ENCODE measurements at places on chromosomes 2 and 18. TPM values are rescaled to one million over a fixed set of nuclear protein-coding genes. Genes with fewer than 3 reads are reported as not detected.

Gene CYP26B1
- not detected for total RNA-seq

Gene DUSP19
- total RNA-seq, result 1.0 TPM

Gene C2orf72
- total RNA-seq, result 0.15 TPM

Gene CCDC74B
- 1.8 TPM for total RNA-seq

Gene LRRTM1
- total RNA-seq, result not detected

Gene SMYD1
- total RNA-seq, result not detected

Gene ITGA4
- total RNA-seq, result 118 TPM

Gene IL1R2
- 1.1 TPM for total RNA-seq

Gene SNX17
- total RNA-seq, result 134 TPM

Gene PJVK
- total RNA-seq, result 2.5 TPM

Gene DES
- not detected for total RNA-seq

GRCh38 chr2:164182116-164182627 is 439.1 kb downstream of the GRB14 start:
- DNase-seq, result no peak
- H3K27ac ChIP-seq, result no peak overlapping the region
- H3K27me3 ChIP-seq, result no peaks in the 10 kb centered on the region
- H3K4me1 ChIP-seq, result no peaks in the 10 kb centered on the region
- H3K4me3 ChIP-seq, result no peak overlapping the region
- H3K36me3 ChIP-seq, result no peaks in the 10 kb centered on the region

- no peaks in the 10 kb centered on the region for H3K27me3 ChIP-seq
- peak overlapping the region; percentile 75 for H3K4me3 ChIP-seq
- peak overlapping the region; percentile 79 for H3K27ac ChIP-seq
Observed at GRCh38 chr2:8487461-8487932, 194.4 kb upstream of the ID2 start.

GRCh38 chr2:71831193-71831577 is 316.5 kb downstream of the CYP26B1 start:
- peaks cover 1% of the 10 kb centered on the region for H3K27me3 ChIP-seq
- H3K27ac ChIP-seq, result no peak overlapping the region
- H3K36me3 ChIP-seq, result no peaks in the 10 kb centered on the region
- H3K4me3 ChIP-seq, result no peak overlapping the region
- DNase-seq, result no peak

GRCh38 chr2:195503208-195503607 is 153.8 kb upstream of the SLC39A10 start:
- H3K4me1 ChIP-seq, result peaks cover 26% of the 10 kb centered on the region
- no peak overlapping the region for H3K4me3 ChIP-seq
- no peak for DNase-seq
- H3K27ac ChIP-seq, result no peak overlapping the region
- H3K36me3 ChIP-seq, result peaks cover 25% of the 10 kb centered on the region

- H3K36me3 ChIP-seq, result no peaks in the 10 kb centered on the region
- no peak overlapping the region for H3K27ac ChIP-seq
- no peaks in the 10 kb centered on the region for H3K4me1 ChIP-seq
Observed at GRCh38 chr2:133837441-133838094, 269.3 kb upstream of the NCKAP5 start.

DNA sequence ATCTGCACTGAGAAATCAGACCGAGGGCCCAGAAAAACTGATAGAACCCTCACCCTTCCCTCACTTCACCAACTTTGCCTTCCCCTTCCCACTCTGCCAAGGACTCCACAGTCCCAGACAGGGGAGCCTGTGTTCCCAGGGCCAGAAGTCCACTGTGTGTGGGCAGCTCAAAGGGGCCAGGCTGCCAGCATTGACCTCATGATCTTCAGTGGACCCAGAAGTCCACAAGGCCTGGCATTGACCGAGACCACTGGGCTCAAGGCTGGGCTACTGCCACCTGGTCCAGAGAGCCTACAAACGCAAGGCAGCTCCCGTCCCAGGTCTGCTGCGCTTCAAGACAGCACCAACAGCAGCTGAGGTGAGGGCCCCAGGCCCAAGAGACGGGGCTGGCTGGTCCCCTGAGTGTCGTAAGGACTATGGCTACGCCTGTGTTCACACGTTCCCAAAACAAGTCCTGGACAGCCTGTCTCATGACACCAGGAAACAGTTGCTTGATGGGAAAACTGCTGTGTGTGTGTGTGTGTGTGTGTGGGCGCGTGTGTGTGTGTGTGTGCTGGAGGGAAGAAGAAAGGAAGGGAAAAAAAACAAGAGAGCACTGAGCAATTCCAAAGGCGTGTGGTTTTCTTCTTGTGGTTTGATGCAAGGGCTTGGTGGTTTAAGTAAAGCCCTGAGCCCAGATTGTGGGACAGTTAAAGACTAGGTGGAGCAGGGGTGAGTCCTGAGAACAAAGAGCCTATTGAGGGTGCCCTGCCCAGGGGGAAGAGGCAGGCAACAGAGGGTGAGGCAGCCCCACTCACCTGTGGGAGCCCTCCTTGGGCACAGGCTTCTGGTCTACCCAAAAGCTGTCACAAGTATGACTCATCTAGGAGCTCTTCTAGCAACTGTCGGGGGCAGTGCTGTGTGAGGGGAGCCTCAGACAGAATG is 46.6 kb upstream of the ZBTB7C start:
- peak overlapping the region; percentile 72 for H3K27ac ChIP-seq
- no peak overlapping the region for H3K4me3 ChIP-seq
- no peaks in the 10 kb centered on the region for H3K36me3 ChIP-seq
- peak; percentile 16 for DNase-seq

- peaks cover 16% of the 10 kb centered on the region for H3K27me3 ChIP-seq
- H3K4me3 ChIP-seq, result no peak overlapping the region
- DNase-seq, result no peak
- no peak overlapping the region for H3K27ac ChIP-seq
- H3K36me3 ChIP-seq, result no peaks in the 10 kb centered on the region
- H3K4me1 ChIP-seq, result no peaks in the 10 kb centered on the region
Observed at GRCh38 chr2:39504790-39505335, 67.8 kb upstream of the MAP4K3 start.

- H3K4me3 ChIP-seq, result no peak overlapping the region
- H3K4me1 ChIP-seq, result no peaks in the 10 kb centered on the region
- H3K27me3 ChIP-seq, result no peaks in the 10 kb centered on the region
- H3K36me3 ChIP-seq, result no peaks in the 10 kb centered on the region
- DNase-seq, result peak; percentile 7
Observed at GRCh38 chr2:22355816-22356433, 1029.1 kb upstream of the KLHL29 start.

GRCh38 chr18:58097121-58097906 is 53.3 kb downstream of the NEDD4L start:
- no peak for DNase-seq

DNA sequence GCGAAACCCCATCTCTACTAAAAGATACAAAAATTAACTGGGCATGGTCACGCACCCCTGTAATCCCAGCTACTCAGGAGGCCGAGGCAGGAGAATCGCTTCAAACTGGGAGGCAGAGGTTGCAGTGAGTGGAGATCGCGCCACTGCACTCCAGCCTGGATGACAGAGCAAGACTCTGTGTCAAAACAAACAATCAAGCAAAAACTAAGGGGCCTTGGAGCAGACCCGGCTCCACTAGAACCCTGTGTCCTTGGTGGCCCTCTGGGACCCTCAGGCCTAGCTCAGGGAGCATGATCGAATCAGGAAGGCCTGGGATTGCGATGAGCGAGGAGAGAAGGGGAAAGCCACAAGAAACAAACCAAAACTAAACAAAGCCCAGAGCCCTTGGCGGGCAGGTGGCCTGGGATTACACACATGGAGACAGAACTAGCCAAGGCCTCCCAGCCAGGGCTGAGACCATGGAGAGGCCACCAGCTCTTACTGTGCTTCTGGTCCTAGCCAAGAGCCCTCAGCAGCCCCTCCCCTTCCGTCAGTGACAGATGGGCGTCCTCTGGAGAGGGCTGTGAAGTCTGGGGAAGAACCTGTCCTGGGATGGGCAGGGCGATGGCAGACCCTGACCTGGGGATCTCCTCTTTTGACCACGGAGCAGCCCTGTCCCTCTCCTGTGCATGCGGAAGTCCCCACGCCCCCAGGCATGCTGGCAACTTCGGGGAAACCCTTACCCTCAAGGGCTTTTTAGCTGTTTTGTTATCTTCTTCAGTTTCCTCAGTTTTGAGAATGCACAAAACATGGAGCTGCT is 27.4 kb upstream of the CATIP start:
- no peak for DNase-seq
- no peak overlapping the region for H3K4me3 ChIP-seq
- H3K27me3 ChIP-seq, result peaks cover 9% of the 10 kb centered on the region

GRCh38 chr2:202965810-202966460 is 48.7 kb upstream of the NBEAL1 start:
- H3K36me3 ChIP-seq, result no peaks in the 10 kb centered on the region
- peak; percentile 26 for DNase-seq
- H3K4me3 ChIP-seq, result no peak overlapping the region
- no peak overlapping the region for H3K27ac ChIP-seq

GRCh38 chr2:31434911-31435310 is 20.4 kb upstream of the XDH start:
- H3K4me1 ChIP-seq, result no peaks in the 10 kb centered on the region
- DNase-seq, result no peak
- no peak overlapping the region for H3K27ac ChIP-seq
- H3K36me3 ChIP-seq, result no peaks in the 10 kb centered on the region
- no peaks in the 10 kb centered on the region for H3K27me3 ChIP-seq
- no peak overlapping the region for H3K4me3 ChIP-seq

DNA sequence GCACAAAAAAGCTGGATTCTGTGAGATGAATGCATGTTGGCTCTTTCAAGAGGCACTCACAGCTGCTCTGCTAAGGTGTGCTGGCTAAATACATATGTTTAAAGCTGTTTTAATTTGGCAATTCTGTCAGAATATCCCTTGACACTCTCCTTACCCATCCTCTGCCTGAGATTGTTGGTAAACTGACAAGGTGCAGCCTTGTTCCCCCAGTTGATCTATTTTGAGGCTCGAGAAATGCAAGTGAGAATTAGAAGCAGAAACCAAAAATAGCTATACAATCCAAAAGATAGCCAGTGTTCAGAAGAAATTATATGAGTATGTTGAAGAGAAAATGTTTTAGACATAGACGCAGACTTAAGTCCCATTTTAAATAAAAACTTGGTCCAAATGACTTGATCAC is 971.7 kb upstream of the GYPC start:
- H3K36me3 ChIP-seq, result no peaks in the 10 kb centered on the region
- DNase-seq, result no peak
- no peak overlapping the region for H3K27ac ChIP-seq
- no peak overlapping the region for H3K4me3 ChIP-seq
- H3K4me1 ChIP-seq, result no peaks in the 10 kb centered on the region

DNA sequence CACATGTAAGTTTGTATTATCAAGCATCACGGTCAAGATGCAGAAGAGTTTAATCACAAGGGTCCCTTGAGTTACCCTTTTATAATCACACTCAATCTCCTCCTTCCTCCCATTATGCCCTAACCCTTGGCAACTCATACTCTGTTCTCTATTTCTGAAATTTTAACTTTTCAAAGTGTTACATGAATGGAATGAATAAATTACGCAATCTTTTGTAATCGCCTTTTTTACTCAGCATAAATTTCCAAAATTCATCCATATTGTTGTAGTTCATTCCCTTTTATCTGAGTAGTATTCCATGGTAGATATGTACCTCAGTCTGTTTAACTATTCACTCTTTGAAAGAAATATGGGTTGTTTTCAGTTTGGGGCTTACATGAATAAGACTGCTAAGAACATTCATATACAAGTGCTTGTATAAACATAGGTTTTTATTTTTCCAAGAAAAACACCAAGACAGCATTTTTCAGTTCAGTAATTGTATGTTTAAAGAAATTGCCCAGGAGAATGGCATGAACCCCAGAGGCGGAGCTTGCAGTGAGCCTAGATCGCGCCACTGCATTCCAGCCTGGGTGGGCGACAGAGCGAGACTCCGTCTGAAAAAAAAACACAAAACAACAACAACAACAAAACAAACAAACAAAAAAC is 430.9 kb upstream of the KCNH7 start:
- H3K27me3 ChIP-seq, result no peaks in the 10 kb centered on the region
- H3K36me3 ChIP-seq, result no peaks in the 10 kb centered on the region
- no peak overlapping the region for H3K4me3 ChIP-seq
- no peak overlapping the region for H3K27ac ChIP-seq

- no peaks in the 10 kb centered on the region for H3K27me3 ChIP-seq
- no peak overlapping the region for H3K4me3 ChIP-seq
- H3K4me1 ChIP-seq, result no peaks in the 10 kb centered on the region
- DNase-seq, result no peak
Observed at GRCh38 chr2:203105996-203106395, 91.3 kb downstream of the NBEAL1 start.

DNA sequence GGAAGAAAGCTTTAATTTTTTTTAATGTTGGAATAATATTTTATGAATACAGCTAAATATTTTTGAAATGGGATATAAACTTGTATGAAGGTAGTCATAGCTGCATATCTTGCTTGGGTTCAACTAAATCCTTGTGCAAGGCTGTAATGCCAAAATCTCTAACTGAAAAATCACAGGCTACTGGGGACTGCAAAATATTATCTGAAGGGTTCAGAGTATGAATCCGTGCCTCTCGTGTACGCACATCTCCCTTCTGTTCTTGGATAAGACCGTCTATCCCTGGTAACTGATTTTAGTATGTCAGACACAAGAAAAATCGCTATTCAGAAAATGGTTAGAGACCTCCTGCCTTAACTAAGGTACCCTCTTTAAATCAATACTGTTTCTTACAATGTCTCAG is 71.8 kb downstream of the ACVR1 start:
- DNase-seq, result no peak
- H3K36me3 ChIP-seq, result peaks cover 27% of the 10 kb centered on the region
- H3K27ac ChIP-seq, result no peak overlapping the region
- no peaks in the 10 kb centered on the region for H3K27me3 ChIP-seq
- peaks cover 24% of the 10 kb centered on the region for H3K4me1 ChIP-seq
- no peak overlapping the region for H3K4me3 ChIP-seq

- peaks cover 5% of the 10 kb centered on the region for H3K27me3 ChIP-seq
- DNase-seq, result no peak
- H3K4me1 ChIP-seq, result peaks cover 9% of the 10 kb centered on the region
Observed at GRCh38 chr2:17583646-17584045, 43.1 kb downstream of the VSNL1 start.

GRCh38 chr2:48841126-48841525 is 85.6 kb upstream of the LHCGR start:
- no peak overlapping the region for H3K4me3 ChIP-seq
- H3K4me1 ChIP-seq, result no peaks in the 10 kb centered on the region
- DNase-seq, result no peak

GRCh38 chr2:112277596-112278220 is 2.3 kb downstream of the ZC3H6 start:
- no peak for DNase-seq
- peaks cover 5% of the 10 kb centered on the region for H3K36me3 ChIP-seq
- H3K4me1 ChIP-seq, result peaks cover 13% of the 10 kb centered on the region
- no peak overlapping the region for H3K27ac ChIP-seq

- no peak overlapping the region for H3K4me3 ChIP-seq
- H3K36me3 ChIP-seq, result peaks cover 9% of the 10 kb centered on the region
- DNase-seq, result no peak
- H3K27ac ChIP-seq, result no peak overlapping the region
Observed at GRCh38 chr2:152766928-152767327, 48.5 kb downstream of the ARL6IP6 start.

DNA sequence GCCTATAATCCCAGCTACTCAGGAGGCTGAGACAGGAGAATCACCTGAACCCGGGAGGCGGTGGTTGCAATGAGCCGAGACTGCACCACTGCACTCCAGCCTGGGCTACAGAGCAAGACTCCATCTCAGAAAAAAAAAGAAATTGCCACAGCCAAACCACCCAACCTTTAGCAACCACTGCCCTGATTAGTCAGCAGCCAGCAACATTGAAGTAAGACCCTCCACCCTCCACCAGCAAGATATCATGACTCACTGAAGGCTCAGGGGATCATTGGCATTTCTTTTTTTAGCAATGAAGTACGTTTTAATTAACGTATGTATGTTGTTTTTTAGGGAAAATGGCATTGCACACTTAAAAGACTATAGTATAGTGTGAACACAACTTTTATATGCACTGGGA is 349.1 kb upstream of the ACVR2A start:
- H3K27me3 ChIP-seq, result no peaks in the 10 kb centered on the region
- H3K27ac ChIP-seq, result no peak overlapping the region
- H3K36me3 ChIP-seq, result peaks cover 9% of the 10 kb centered on the region
- H3K4me3 ChIP-seq, result no peak overlapping the region
- DNase-seq, result no peak
- H3K4me1 ChIP-seq, result peaks cover 38% of the 10 kb centered on the region
